SIG-M5 (cell line): ENCODE measurements at places on chromosomes 11 and 22.

- DNase-seq = no peak
Measured at GRCh38 chr11:10777806-10778205, 26.8 kb downstream of the CTR9 start.

DNA sequence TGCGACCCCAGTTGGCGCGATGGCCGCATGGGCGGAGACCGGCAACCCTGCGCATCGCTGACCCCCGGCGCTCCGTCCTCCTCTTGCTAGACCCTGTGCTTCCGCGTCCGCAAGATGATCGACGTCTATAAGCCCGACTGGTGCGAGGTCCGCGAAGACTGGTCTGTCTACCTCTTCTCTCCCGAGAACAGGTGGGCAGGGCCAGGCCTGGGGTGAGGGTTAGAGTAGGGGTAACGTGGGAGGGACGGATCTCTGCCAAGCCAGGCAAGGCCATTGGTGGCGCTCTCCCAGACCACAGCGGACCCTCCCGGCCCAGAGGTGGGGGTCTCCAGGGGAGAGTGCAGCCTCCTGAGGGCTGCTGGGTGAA, 92.1 kb downstream of the CACNA1I start:
- no peak for DNase-seq

GRCh38 chr11:73372375-73372993, 3.7 kb upstream of the RELT start:
- DNase-seq = no peak

- no peak for DNase-seq
Measured at GRCh38 chr22:41140365-41140957, 48.1 kb downstream of the EP300 start.

DNA sequence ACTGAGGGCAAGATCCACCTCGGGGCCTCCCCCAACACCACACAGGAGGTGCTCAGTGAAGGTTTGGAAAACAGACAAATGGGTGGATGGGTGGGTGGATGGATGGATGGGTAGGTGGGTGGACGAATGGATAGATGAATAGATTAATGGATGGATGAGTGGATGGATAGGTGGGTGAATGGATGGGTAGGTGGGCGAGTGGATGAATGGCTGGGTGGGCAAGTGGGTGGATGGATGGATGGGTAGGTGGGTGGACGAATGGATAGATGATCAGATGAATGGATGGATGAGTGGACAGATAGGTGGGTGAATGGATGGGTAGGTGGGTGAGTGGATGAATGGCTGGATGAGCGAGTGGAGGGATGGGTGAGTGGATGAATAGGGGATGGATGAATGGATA, 863 bp upstream of the PRR33 start:
- DNase-seq = no peak

DNA sequence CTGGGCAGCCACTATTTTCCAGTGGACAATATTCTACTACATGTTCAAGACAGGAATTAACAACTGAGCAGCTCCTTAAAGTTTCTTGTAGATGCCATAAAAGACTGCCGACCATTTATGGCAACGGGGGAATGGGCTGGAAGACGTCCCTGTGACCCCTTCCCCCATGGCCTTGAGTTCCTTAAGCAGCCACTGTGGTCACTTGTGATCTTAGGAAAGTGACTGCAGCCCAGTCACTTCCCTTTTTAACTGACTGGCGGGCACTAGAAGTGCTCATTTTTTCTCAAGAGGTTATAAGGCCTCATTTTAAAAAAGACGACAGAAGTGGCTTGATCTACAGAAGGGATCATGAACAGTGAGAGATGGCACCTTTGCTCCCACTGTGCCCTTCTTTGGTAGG, 153.2 kb upstream of the NARS2 start:
- no peak for DNase-seq

- no peak for DNase-seq
Measured at GRCh38 chr11:69075421-69076128, 26.8 kb downstream of the TPCN2 start.

GRCh38 chr11:124581817-124582216, 12.0 kb downstream of the OR8A1 start:
- no peak for DNase-seq

DNA sequence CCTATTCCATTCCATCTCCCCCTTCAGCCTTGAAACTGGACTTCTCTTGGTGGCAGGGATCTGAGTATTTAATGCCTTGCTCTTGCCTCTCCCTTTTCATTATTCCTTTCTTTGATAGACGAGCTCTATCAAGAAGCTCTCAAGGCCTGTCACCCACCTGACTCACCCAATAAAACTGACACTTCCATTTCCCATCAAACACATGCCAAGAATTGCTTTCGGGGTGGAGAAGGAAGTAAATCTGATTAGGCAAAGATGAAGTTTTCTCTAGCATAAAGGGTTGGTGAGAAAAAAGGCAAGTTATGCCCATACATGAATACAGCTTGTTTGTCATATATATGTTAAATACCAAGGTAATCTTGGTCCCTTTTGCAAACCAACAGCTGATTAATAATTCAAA, 34.9 kb upstream of the MYEOV start:
- no peak for DNase-seq

- DNase-seq = no peak
Measured at GRCh38 chr11:129427816-129428406, 52.3 kb downstream of the BARX2 start.
